ENCODE measurements at places on chromosomes 2 and 18.

GRCh38 chr18:54880395-54881105, 52.3 kb downstream of the RAB27B start:
- no peaks in the 10 kb centered on the region for H3K36me3 ChIP-seq
- no peaks in the 10 kb centered on the region for H3K4me1 ChIP-seq
- DNase-seq: no peak
- H3K27ac ChIP-seq: no peak overlapping the region
- no peak overlapping the region for H3K4me3 ChIP-seq
- no peaks in the 10 kb centered on the region for H3K27me3 ChIP-seq

GRCh38 chr2:175855794-175856453, 146.1 kb downstream of the LNPK start:
- no peak overlapping the region for H3K27ac ChIP-seq
- no peaks in the 10 kb centered on the region for H3K27me3 ChIP-seq
- no peak overlapping the region for H3K4me3 ChIP-seq
- no peak for DNase-seq

GRCh38 chr2:235500761-235501672, 7.2 kb downstream of the AGAP1 start:
- no peaks in the 10 kb centered on the region for H3K4me1 ChIP-seq
- no peak overlapping the region for H3K27ac ChIP-seq
- no peak for DNase-seq
- H3K27me3 ChIP-seq: no peaks in the 10 kb centered on the region
- no peaks in the 10 kb centered on the region for H3K36me3 ChIP-seq

- H3K36me3 ChIP-seq: no peaks in the 10 kb centered on the region
- DNase-seq: no peak
- no peak overlapping the region for H3K27ac ChIP-seq
- no peaks in the 10 kb centered on the region for H3K4me1 ChIP-seq
- H3K27me3 ChIP-seq: no peaks in the 10 kb centered on the region
Observed at GRCh38 chr2:72011791-72012190, 135.9 kb downstream of the CYP26B1 start.

- H3K27me3 ChIP-seq: no peaks in the 10 kb centered on the region
- no peaks in the 10 kb centered on the region for H3K36me3 ChIP-seq
- no peaks in the 10 kb centered on the region for H3K4me1 ChIP-seq
- no peak overlapping the region for H3K4me3 ChIP-seq
Observed at GRCh38 chr2:214706986-214707385, 102.5 kb downstream of the BARD1 start.

GRCh38 chr2:198162276-198162675, 357.9 kb downstream of the PLCL1 start:
- H3K36me3 ChIP-seq: no peaks in the 10 kb centered on the region
- H3K4me1 ChIP-seq: no peaks in the 10 kb centered on the region
- H3K27me3 ChIP-seq: no peaks in the 10 kb centered on the region
- DNase-seq: no peak
- H3K27ac ChIP-seq: no peak overlapping the region

GRCh38 chr2:120818441-120818920, 82.8 kb downstream of the GLI2 start:
- H3K4me1 ChIP-seq: no peaks in the 10 kb centered on the region
- no peak overlapping the region for H3K4me3 ChIP-seq
- no peak for DNase-seq
- H3K36me3 ChIP-seq: no peaks in the 10 kb centered on the region

DNA sequence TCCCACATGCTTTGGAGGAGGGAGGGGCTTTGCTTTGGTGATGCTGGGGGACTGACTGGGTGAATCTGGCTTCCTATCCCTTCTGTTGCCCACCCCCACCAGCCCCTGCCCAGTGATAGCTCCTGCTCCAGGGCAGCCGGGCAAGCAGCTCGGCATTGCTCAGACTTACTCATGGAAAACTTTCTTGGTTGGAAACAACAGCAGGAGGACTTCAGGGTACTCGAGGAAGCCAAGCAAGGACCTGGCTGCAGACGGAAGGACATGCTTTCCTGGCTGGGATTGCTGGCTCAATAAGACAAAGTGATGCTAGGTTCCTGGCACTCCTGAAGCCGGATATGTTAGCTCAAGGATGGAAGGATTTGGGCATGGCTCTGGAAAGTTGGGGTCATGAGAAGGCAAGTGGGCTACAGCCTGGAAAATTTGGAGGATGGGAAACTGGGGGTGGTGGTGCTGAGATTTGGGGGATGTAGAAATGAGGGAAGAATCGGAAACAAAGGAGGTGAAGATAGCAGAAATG, 3.1 kb downstream of the SPEG start:
- H3K27me3 ChIP-seq: no peaks in the 10 kb centered on the region
- no peak for DNase-seq

DNA sequence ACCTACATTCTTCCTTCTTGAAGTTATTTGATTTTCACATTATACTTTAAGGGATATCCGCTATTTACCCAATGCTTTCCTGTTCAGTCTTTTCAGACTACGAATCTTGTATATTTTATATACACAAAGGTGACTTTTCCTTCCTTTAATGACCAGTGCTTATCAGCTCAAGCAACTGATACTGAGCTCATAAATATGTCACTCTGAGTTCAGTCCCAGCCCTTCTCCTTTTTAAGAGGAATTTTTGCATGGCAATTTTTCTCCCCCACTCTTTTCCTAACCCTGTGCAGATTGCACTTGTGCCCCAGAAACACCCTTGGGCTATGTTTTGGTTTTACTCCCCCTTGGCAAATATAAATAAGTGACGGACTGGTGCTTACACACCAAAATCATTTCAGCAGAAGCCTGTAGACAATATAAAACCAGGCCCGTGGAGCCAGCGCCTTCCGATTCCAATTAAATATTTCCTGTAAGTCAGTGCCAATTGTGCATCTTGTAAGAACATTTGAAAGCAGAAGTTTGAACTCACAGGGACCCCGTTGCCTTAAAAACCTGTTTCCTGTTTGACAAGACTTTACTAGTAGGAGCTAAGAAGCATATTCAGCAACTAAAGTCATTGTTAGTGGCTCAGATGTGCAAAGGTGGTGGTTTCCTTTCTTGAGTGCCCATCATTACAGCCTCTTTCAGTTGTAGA, 66.3 kb upstream of the GATA6 start:
- DNase-seq: no peak
- no peaks in the 10 kb centered on the region for H3K4me1 ChIP-seq
- no peak overlapping the region for H3K4me3 ChIP-seq
- H3K27ac ChIP-seq: no peak overlapping the region
- H3K27me3 ChIP-seq: no peaks in the 10 kb centered on the region
- no peaks in the 10 kb centered on the region for H3K36me3 ChIP-seq

DNA sequence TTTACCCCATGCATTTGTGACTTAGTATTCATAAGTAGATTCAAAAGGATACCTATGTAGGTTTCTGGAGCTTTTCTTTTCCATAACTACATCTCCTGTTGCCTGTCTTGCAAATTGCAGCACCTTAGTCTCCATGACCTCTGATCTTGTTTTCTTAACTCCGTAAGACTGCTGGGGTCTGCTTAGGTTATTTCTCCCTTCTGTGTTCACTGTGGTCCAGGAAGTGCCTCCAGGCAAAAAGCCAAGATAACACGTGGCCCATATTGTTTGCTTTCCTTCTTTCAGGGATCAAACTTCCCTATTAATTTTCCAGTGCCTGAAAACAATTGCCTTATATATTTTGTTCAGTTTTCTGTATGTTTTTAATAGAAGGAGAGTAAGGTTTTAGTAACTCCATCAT, 86.4 kb downstream of the GCA start:
- no peaks in the 10 kb centered on the region for H3K27me3 ChIP-seq
- no peaks in the 10 kb centered on the region for H3K4me1 ChIP-seq
- no peak overlapping the region for H3K4me3 ChIP-seq
- DNase-seq: no peak
- H3K36me3 ChIP-seq: no peaks in the 10 kb centered on the region

- no peaks in the 10 kb centered on the region for H3K4me1 ChIP-seq
- peak overlapping the region; percentile 64 for H3K27ac ChIP-seq
- H3K36me3 ChIP-seq: no peaks in the 10 kb centered on the region
- DNase-seq: peak; percentile 92
Observed at GRCh38 chr2:159249990-159250715, 36.4 kb downstream of the WDSUB1 start.

GRCh38 chr2:164015328-164016123, 279.7 kb upstream of the FIGN start:
- H3K36me3 ChIP-seq: no peaks in the 10 kb centered on the region
- H3K27ac ChIP-seq: no peak overlapping the region
- DNase-seq: no peak
- no peak overlapping the region for H3K4me3 ChIP-seq

GRCh38 chr2:45172760-45173392, 163.6 kb upstream of the SIX2 start:
- DNase-seq: no peak
- no peak overlapping the region for H3K27ac ChIP-seq
- H3K27me3 ChIP-seq: no peaks in the 10 kb centered on the region
- no peak overlapping the region for H3K4me3 ChIP-seq
- peaks cover 3% of the 10 kb centered on the region for H3K4me1 ChIP-seq
- H3K36me3 ChIP-seq: no peaks in the 10 kb centered on the region

- no peaks in the 10 kb centered on the region for H3K4me1 ChIP-seq
- H3K27me3 ChIP-seq: no peaks in the 10 kb centered on the region
- H3K27ac ChIP-seq: no peak overlapping the region
- DNase-seq: no peak
Observed at GRCh38 chr2:209162129-209162528, 261.7 kb upstream of the MAP2 start.

DNA sequence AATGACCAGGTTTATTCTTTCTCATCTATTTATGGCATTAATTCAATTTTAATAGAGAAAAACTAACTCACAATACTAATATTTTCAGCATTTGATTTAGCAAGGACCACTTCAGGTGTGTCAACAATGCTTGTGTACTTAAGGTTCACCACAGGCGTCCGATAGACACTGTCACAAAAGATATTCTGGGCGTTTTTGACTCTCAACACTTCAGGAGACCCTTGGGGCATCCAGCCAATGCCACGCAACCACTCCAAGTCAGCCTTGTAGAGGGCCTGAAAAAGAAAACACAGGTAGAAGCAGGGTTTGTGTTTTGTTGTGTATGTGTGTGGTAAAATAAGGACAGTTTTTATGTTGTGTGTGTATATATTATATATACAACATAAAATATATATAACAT, 158.2 kb downstream of the NEB start:
- H3K27me3 ChIP-seq: no peaks in the 10 kb centered on the region
- H3K4me3 ChIP-seq: no peak overlapping the region
- H3K27ac ChIP-seq: no peak overlapping the region

DNA sequence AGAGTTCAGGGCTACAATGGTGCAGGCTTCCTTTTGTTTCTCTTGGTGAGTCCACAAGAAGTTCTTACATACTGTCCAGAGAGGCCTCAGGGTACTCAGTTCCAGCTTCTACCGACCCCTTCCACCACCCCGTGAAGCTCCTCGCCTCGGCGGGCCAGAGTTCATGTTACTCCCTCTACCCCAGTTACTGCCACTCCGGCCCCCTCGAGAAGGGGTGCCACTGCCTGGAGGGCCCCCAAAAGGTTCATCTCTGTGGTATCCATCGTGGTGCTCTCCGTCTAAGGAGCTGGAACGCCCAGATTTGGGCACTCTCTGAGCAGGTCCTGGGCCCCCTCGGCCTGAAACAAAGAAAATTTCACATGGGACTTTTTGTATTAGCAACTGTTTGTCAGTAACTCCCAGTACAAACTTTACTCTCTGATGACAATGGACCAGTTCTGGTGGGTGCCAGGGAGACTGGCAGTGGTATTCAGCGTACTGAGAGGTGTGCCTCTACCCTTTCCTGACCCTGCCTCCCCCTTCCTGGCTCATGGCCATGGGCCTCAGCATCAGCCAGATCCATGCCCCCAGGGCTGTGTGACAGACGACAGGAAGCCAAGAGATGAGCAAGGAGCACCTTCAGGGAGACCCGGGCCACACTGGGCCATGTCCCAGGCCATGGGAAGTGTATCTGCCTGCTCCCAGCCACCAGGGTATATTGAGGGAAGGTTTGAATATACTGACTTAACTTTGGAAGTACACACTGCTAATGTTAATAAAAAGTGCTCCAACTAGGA, 5.1 kb downstream of the SFT2D3 start:
- no peaks in the 10 kb centered on the region for H3K27me3 ChIP-seq
- H3K27ac ChIP-seq: no peak overlapping the region
- H3K4me1 ChIP-seq: peaks cover 12% of the 10 kb centered on the region
- H3K4me3 ChIP-seq: no peak overlapping the region

GRCh38 chr18:48302736-48303135, 106.4 kb downstream of the ZBTB7C start:
- H3K36me3 ChIP-seq: no peaks in the 10 kb centered on the region
- no peak overlapping the region for H3K4me3 ChIP-seq
- H3K27ac ChIP-seq: no peak overlapping the region
- DNase-seq: no peak
- no peaks in the 10 kb centered on the region for H3K4me1 ChIP-seq

GRCh38 chr2:239200646-239201530, 199.9 kb downstream of the HDAC4 start:
- no peak overlapping the region for H3K27ac ChIP-seq
- H3K4me3 ChIP-seq: no peak overlapping the region
- no peaks in the 10 kb centered on the region for H3K27me3 ChIP-seq
- no peak for DNase-seq
- no peaks in the 10 kb centered on the region for H3K36me3 ChIP-seq

DNA sequence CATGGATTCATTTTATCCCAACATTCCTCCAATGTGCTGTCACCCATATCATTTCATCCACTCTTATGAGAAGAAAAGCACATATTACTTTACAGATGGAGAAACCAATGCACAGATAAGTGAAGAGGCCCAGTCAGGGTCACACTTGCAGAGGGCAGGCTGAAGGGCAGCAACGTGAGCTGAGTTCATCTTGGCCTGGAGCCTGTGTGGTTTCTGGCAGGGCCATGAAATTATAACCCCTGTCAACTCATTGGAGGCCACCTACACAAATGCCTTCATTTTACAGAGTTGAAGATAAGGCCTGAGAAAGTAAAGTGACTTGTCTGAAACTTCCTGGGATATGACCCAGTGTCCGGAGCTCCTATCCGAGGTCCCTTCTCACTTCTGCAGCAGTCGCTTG, 88.4 kb upstream of the NRP2 start:
- no peaks in the 10 kb centered on the region for H3K4me1 ChIP-seq
- H3K36me3 ChIP-seq: no peaks in the 10 kb centered on the region
- no peak for DNase-seq

- H3K36me3 ChIP-seq: no peaks in the 10 kb centered on the region
- no peaks in the 10 kb centered on the region for H3K27me3 ChIP-seq
- H3K4me3 ChIP-seq: no peak overlapping the region
- no peak overlapping the region for H3K27ac ChIP-seq
- DNase-seq: no peak
- H3K4me1 ChIP-seq: no peaks in the 10 kb centered on the region
Observed at GRCh38 chr18:50886929-50887328, 8.0 kb downstream of the ME2 start.
